ENCODE measurements at places on chromosomes 11 and 22.
A peak's percentile ranks its signal among the peaks of the same experiment; 100 is the strongest.

DNA sequence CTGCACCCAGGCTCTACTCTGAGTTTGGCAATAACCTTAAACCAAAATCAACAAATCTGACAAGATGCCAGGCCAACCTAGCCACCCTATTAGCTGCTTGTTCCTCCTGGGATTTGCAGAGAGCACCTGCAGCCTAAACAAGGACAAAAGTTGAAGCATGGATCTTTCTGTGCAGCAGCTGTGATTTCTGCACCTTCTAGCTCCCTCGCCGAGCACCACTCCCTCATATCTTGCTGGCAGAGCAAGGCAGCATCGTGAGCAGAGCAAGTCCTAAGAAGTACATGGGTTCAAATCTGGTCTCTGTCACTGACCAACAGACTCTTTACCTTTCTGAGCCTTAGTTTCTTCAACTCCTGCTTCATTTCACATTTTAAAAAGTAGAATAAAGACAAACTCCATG is 38.3 kb downstream of the MORC2 start:
- no peak for DNase-seq

DNA sequence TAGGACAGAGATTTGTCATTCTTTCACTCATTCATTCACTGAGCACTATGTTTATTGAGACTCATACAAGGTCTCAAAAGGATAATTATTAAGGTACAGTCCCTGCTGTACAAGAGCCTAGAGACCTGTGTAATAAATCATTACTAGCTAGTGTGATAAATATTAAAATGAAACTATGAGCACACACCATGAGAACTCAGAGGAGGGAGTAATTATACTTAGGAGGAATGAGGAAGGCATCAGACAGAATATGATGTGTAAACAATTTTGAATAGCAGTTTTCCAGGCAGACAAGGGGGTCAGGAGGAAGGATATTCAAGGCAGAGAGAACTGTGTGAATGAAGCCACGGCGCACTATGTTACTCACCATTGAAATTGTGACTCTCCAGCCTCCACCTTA is 300.8 kb upstream of the ISX start:
- no peak for DNase-seq

DNA sequence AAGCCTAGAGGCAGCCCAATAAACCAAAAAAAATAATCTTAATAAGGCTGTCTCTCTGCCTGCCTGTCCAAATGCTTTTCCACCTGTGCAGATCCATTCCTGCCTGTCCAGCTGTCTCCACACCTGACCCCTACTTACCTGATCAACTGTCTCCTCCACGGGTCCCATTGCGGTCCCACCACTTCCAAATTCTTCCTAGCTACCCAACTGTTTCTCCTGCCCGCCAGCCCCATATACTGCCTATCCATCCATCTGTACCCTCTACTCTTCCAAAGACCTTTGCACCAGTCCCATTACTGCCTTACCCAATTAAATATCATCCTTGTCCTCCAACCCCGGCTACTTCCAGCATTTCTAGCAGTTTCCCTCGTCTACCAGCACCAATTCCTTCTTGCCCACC is 39.4 kb upstream of the ANGPTL5 start:
- DNase-seq: no peak

DNA sequence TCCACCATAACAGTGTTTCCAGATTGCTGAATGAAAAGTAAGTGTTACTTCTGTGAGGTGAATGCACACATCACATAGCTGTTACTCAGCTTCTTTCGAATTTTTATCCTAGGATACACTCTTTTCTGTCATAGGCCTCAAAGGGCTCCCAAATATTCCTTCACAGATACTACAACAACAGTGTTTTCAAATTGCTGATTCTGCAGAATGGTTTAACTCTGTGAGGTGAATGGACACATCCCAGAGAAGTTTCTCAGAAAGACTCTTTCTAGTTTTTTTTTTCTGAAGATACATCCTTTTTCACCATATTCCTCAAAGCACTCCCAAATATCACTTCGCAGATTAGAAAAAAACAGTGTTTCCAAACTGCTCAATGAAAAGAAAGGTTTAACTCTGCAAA is 221.1 kb downstream of the OR4A5 start:
- DNase-seq: no peak

- no peak for DNase-seq
These were observed 86.4 kb upstream of the TMEM45B start for GRCh38 chr11:129729216-129729615.

DNA sequence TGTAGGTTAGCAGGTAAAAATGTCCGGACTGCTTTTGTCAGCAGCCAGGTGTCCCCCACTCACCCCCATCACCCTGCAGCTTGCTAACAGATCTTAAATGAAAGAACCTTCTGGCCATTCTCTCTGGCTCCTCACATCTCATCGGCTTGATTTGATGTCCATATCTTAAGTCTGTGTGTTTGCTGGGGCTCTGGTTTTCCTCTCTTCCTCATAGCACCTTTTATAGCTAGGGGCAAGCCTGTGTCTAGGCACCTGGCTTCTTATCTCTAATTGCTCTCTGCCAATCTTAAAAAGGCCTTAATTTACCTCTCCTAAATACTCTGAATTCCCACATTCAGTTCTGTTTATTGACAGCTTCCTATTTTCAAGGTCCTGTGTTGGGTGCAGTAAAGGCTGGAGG is 72.0 kb downstream of the ARHGAP42 start:
- no peak for DNase-seq

- no peak for DNase-seq
These were observed 133.3 kb downstream of the TBC1D22A start for GRCh38 chr22:46895753-46896152.

DNA sequence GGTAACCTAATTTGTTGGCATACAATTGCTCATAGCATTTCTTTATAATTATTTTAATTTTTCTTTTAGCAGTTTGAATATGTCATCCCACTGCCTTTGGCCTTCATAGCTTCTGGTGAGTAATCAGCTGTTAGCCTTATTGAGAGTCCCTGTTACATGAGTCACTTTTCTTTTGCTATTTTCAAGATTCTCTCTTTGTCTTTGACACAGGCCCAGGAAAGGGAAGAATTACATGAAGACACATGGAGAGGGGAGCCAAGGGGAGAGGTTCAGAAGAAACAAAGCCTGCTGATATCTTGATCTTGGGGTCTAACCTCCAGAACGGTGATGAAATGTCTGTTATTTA is 418.2 kb downstream of the METTL15 start:
- no peak for DNase-seq

DNA sequence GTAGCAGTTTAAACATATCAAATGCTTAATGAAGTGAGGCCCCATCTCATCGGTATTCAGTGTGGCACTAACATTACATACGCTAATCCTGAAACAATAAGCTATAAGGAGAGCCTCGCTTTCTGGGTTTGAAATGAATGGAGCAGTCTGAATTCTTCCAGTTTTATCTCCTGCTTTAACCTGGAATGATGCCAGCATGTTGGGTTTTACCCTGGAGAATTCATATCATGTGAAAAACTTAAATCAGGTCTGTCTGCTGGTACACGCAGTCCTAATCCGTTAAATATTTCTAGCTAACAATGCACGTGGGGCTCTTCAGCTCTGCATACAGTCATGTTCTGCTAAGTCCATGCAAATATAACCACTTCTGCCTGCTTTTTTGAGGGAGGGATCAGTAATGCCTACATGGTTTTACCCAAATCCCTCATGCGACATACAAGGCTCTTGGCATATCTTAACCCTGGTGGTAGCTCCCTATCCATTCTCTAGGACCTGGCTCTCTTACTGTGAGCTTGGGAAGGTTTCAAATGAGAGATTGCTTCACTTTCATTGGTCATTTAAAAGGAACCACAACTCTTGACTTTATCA is 92.7 kb downstream of the COMMD9 start:
- DNase-seq: no peak

- DNase-seq: peak; percentile 18
These were observed 5.5 kb downstream of the KMT2A start for GRCh38 chr11:118441770-118442275.

DNA sequence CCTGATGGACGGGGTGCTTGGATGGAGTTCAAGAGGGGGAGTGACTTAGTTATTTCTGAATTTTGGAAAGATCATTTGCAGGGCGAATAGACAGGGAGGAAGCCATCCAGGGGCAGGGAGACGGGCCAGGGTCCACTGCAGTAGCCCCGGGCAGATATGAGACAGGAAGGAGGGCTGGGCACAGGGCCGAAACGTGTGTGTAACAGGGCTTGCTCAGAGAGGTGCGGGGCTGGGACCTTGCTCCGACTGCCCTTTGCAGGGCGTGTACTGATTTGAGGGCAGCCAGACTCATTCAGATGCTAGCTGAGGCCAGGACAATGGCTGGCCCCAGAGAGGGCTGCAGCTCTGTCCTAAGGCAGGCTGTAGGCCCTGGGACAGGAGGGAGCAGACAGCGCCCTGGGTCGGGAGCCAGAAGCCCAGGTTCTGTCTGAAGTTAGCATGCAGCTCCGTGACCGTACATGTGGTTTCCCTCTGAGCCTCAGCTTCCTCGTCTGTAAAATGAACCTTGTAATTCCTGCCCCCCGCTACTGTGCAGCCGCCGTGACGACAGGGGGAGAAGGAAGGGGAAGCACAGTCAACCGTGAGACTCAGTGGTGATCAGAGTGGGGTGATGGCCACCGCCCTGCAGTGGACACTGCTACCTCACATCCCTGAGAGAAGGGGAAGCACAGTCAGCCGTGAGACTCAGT is 103.4 kb downstream of the PHF21B start:
- no peak for DNase-seq

DNA sequence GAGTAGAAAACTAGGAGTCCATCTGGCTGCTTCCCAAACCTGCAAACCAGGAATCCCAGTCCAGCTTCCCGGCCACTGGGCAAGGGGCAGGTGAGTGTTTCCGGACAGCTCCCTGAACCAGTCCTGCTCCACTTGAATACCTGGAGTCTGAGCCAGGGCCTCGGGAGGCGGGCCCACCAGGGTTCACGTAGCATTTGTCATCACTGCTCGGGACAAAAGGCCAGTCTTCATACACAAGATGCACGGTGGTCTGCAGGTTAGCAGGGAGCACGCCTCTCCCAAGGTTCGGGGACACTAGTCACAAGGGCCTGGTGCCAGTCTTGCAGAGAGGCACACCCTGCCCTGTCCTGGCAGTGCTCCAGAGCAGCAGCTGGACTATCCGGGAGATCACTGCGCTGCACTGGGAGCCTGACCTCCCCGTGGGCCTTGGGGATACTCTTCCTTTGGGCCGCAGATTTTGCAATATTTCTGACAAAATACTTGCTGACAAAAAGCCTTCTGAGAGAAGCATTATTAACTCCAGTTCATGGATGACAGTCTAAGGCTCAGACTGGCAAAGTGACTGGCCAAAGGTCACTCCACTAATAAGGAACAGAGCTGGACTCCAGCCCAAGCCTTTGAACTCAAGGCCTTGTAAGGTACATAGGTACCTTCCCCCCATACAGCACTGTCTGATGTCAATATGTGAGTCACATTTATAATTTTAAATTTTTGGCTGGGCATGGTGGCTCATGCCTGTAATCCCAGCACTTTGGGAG is 25.1 kb downstream of the CD6 start:
- DNase-seq: no peak

DNA sequence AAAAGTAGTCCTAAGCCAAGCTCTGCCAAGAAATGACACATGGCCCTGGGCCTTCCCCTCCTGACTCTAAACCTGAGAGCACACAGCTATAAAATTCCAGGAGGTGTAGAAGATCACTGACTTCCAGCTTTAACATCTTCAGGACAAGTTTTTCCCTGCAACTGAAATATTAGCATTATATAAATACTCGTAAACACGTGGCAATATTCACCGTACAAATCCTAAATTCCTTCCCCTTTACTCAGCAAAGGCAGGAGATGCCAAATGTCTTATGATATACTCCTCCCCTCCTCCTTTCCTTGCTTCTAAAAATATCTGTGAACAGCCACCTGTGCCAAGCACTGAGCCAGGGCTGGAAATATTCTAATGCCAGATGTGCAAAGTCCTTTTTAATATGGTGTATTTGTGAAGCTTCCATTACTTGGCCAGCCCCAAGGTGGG is 194.0 kb downstream of the LARGE1 start:
- DNase-seq: no peak

DNA sequence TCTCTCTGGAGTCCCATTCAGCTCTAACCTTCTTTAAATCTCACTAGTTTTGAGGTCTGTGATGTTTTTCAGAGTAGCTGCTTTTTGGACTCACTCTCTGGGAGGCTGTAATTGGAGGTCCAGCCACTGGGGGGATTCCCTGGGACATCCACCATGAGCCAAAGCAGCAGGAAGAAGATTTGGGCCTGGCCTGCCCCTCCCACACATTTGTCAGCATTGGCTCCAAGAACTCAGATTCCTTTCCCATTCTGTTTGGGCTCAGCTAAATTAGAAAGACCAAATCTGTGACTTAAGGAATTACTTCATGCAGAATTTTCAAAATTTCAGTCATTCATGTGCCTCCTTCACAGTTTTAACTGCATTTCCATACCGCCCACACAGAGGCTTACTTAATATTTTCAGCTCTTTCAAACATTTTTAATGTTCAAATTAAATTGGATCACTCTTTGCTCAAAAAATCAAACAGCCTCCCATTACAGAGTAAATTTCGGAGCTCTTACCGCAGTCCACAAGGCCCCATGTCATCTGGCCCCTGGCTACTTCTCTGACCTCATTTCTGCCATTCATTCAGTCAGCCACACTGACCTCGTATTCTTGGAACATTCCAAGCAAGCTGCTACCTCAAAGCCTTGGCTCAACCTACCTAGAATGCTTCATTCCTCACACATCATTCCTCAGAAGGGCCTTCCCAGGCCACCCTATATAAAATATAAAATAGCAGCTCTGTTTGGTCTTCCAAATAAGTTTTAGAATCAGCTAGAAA is 54.5 kb upstream of the RRAS2 start:
- no peak for DNase-seq

DNA sequence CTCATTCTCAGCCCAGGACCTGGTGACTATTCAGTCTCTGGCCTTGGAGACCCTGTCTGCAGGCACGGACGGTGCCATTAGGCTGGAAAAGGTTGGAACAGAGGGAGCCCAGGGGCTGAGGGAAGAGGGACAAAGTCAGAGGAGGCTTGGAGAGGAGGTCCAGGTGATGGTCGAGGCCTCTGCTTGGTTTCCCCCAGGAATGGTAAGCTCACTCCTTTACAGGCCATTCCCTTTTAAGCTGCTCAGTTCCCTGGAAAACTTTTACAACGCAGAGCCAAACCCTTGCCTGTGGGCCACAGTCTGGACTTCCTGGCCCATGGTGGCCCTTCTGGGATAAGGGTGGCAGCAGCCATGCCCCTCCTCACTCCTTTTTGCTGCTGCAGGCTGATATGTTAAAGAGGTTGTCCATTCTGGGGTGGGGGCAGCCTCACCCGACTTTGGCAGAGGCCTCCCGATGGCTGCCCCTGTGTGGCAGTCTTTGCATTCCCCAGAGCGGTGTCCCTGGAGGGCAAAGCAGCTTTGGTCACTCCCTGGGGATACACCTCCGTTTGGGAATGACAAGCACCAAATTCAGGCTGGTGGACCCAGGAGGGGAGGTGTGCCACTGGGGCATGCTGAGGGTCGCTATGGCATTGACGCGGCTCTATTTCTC is 34.0 kb upstream of the RFPL3 start:
- DNase-seq: no peak

DNA sequence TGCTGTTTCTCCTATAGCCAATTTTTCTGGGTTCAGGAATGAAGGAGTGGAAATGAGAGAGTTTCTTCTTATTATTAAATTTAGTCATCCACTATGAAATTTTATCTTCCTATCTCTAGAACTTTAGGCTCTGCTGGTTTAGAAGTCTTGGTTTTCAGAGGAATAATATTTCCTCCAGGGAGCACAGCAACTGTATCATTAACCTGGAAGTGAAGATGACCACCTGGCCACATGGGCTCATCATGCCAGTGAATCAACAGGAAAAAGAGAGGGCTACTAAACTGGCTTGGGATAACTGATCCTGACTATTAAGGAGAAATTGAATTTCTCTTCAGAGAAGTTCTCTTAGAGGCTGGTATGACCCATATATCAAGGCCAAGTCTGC is 44.4 kb downstream of the ADM start:
- no peak for DNase-seq
